ENCODE measurements at places on chromosomes 5 and 9. TPM values are rescaled to one million over a fixed set of nuclear protein-coding genes. Genes with fewer than 3 reads are reported as not detected.

DNA sequence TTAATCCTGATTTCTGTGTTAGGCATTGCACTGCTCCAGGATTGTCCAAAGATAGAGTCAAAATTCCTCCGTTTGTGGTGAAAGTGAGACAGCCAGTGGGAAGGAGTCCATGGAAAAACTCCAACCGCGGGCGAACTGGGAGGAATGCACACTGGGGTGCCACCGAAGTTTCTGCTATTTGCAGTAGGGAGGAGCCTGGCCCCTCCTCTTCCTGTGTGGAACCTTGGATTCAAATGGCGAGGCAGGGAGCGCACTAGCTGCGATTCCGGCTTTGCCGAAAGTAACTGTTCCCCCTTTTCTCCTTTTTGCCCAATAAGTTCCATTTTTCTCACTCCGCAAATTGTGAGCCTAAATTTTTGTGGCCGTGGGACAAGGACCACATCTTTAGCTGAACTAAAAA, 9.3 kb downstream of the BAAT start:
- no peak for DNase-seq

Gene TICAM2
- polyA plus RNA-seq, result 3.8 TPM

DNA sequence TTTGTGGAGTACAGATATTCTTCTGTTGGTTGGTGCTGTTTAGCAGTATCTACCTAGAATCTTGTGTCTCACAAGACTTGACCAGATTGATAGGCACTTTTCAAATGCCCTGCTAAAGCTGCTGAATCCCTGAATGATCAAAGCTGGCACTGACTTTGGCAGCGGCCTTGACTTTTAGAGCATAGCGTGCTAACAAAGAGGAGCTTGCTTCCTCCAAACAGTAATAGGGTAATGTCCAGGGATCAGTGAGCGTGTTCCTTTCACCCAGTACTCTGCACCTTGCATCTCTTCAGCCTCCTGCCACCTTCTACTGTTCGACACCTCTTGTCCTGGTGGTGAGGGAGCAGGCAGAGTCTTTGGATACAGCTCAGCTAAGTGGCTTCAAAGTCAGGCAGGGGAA, 100.8 kb downstream of the IQGAP2 start:
- no peak for DNase-seq

DNA sequence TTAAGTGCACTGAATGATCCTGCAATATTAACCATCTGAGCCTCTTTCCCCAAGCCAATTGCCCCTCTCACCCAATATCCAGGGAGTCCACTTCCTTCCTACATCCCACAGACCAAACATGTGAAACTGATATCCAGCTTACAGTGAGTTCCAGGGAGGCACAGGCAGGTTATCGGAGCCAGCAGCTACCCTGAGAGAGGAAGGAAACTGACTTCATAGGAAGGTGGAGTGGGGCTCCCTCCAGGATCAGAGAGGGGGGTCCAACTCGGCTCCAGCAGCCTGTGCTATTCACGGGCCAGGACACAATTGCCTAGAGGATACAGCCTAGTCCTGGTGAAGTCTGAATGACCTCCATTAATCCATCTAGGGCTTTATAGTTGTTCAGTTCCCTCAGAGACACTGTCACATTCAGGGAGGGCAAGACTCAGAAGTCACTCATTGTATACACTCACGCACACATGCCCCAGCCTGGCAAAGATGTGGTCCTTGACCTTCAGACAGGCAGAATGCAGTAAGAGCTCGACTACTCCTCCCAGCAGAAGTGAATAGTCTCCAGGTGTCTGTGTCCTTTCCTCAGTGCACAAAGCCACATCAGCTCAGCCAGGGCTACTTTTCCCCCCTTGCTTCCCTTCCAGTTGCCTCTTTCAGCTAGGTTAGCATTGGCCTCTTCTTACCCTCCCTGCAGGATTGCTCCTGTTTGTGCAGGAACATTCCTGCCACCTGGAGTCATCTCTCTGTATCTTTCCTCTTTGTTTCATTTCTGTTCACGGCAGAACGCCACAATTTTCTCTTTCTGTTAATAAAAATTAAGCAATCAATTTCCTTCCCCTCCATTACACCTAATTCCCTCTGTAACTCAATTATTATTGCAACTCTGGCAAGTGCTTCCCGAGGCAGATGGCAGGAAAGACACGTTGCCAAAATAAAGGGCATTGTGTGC, 501.7 kb downstream of the ARHGEF28 start:
- no peak for DNase-seq

DNA sequence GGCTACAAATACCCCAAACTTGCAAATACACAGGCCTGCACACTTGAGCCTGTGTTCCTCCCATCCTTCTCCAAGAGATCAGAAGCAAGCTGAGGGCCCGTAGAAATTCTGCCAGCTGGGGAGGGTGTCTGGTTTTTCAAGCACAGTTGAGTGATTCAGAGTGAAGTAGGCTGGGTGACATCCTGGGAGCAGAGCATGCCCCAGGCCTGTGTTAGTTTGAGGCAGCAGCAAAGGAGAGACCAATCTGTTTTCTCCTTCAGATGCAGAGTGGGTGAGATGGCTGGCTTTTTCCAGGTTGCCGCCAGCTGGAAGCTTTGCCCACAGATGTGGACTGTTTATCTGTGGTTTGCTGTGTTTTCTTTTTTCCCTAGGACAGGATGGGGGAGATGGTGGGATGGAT, 63.1 kb downstream of the RCL1 start:
- DNase-seq, result no peak

DNA sequence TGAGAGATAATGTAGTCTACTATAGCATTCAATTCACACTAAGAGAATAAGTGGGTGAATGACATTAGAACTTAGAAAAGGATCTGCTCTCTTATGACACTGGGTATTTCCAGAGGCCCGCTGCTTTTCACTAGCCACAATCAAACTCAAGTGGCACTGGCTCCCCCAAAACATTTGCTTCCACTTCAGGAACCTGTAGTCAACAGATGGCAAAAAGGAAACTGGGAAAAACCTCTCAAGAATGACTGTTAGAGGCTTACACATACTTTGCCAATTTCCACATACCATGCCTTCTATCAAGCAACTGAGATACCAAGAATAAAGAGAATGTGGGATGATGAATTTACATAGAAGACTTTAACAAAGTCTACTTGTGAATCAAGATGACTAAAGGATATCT, 11.2 kb downstream of the POC5 start:
- no peak for DNase-seq

DNA sequence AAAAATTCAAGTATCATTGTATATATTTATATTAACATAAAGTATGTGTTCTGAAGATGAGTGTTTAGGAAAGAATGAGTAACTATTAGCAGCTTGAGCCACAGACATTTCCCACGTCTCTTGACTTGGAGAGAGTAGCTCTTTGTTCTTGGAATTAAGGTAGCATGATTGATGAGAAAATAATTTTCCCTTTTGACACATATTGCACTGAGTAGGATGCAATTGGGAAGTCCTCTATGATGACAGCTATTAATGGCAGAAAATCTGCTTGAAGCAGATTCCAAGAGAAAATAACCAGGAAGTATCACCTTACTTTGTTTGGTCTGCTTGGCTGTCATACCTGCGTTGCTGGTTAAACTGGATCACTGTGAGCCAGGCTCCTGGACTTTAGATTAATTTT, 204.8 kb downstream of the TLE4 start:
- no peak for DNase-seq

Gene SPATA31A6
- polyA plus RNA-seq, result not detected

DNA sequence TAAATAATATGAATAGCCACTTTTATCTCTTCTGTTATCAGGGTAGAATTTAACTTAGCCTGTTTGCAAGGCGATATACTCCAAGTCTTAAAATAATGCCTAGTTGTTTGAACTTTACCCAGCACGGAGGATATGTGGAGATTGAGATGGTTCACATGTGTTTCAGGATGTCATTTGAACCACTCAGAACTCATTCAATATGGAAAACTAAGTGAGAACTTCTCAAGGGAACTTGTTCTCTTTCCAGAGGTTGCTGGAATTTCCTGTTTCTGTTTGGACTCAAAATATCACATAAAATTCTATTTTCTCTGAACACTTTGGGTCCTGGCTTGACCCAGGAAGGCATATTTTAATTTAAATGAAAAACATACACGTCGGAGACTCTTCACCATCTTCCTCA, 139.1 kb upstream of the MYO10 start:
- no peak for DNase-seq

Gene CDO1
- polyA plus RNA-seq, result 25.6 TPM
